ENCODE measurements at places on chromosomes 11 and 22. TPM values are rescaled to one million over a fixed set of nuclear protein-coding genes. Genes with fewer than 3 reads are reported as not detected.
A peak's percentile ranks its signal among the peaks of the same experiment; 100 is the strongest.

- DNase-seq: no peak
Measured at GRCh38 chr11:62444236-62444833, 25.5 kb downstream of the SCGB1A1 start.

DNA sequence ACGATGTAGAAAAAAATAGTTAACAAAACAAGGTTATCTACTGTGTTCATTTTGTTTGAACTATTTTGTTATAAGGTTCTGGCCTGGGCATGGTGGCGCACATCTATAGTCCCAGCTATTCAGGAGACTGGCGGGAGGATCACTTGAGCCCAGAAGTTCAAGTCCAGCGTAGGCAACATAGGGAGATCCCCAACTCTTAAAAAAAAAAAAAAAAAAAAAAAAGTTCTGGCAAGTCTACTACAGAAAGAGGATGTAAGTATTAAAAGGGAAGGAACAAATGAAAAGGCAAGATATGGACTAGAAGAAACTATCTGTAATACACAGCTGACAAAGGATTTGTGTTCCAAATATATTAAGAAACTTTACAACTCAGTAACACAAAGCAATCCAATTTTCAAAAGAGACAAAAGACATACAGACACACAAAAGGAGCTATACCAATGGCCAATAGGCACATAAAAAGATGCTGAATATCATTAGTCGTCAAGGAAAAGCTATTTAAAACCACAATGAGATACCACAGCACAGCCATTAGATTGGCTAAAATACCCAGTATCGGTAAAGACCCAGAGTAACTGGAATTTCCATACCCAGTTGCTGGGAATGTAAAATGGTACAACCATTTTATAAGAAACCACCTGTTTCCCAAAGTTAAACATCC is 27.4 kb downstream of the RRAS2 start:
- no peak for DNase-seq

GRCh38 chr11:3008746-3009336 is 16.7 kb upstream of the NAP1L4 start:
- no peak for DNase-seq

- no peak for DNase-seq
Measured at GRCh38 chr11:36070213-36070953, 126.5 kb downstream of the LDLRAD3 start.

- DNase-seq: no peak
Measured at GRCh38 chr22:39349967-39350726, at the start of gene SYNGR1. Gene SYNGR1, plus strand, starts transcription at chr22:39349991. Its CDS starts 20 bp downstream, at chr22:39350011.

DNA sequence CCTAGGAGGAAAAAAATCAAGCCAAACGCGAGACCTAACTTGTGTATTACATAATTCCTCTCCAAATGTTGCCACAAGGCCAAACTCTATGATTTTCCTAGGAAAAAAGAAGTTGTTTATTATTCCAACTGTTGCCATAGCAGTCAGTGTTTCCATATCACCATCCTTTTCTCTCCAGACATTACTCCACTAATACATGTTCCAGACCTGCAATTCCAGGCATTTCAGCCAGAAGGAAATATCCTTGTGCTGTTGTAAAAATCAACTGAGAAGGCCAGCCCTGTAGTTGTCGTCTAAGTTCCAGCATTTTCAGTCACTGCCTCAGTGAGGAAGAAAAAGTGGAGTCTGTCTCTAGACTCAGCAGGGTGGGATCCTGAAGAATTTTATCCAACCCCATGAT is 33.1 kb upstream of the PAMR1 start:
- no peak for DNase-seq

DNA sequence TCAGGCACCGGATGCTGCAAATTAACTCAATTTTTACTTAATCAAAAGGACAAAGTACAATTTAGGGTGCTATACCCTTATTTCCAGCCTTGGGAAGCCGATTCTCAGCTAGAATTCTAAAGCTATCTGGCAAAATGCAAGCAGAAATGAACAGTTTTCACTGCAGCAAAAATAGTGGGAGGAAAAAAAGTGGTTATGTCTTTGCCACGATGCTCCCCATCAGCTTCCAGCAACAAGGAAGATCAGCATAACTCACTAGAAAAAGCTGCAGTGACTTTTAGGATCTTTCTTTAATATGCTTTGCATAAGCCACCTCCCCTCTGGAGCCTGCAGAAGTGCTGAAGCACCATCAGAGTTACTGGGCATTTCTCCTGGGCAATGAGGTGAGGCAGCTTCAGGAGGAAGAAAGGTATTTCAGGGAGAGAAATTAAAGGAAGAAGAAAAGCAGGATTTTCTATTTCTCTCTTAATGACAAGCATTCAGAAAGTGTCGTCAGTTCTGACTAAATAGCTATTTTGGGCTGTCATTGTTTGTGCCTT is 702.9 kb downstream of the DLG2 start:
- DNase-seq: no peak

GRCh38 chr11:44972746-44973435 is 22.2 kb upstream of the TP53I11 start:
- DNase-seq: no peak

DNA sequence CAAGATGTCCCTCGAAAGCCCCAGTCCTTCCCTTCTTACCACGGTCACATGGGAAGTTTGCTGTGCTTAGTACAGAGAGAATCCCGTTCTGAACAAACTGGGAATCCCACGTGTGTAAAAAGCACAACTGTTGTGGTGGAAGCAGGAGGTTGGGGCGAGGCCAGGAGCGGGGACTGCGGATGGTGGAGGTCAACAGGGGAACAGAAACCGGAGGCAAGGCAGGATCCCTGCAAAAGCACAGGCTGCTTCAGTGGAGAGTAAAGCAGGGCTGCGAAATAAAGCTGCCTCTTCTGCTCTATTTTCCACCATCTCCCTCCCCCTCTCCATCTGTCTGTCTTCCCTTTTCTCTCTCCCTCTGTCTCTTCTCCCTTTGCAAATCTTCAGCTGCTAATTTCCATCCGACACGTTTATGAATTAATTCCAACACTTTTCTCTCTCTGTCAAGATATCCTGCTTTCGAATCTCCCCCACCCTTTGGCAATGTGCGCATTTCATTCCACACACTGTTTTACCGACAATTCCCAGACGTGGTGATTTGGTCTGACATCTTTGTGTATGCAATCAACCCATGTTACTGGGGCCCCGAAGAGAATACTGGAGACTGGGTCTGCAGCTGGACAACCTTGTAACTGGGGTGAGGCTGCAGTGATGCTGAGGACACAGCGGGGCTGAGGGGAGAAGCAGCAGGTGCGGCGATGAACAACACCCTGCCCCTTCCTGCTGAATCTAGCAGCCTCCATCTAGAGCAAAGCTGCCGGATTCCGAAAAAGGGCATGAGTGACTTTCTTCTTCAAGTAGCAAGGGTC is 571.8 kb downstream of the OPCML start:
- DNase-seq: no peak

GRCh38 chr11:95364324-95365295 is 133.6 kb upstream of the SESN3 start:
- DNase-seq: no peak

DNA sequence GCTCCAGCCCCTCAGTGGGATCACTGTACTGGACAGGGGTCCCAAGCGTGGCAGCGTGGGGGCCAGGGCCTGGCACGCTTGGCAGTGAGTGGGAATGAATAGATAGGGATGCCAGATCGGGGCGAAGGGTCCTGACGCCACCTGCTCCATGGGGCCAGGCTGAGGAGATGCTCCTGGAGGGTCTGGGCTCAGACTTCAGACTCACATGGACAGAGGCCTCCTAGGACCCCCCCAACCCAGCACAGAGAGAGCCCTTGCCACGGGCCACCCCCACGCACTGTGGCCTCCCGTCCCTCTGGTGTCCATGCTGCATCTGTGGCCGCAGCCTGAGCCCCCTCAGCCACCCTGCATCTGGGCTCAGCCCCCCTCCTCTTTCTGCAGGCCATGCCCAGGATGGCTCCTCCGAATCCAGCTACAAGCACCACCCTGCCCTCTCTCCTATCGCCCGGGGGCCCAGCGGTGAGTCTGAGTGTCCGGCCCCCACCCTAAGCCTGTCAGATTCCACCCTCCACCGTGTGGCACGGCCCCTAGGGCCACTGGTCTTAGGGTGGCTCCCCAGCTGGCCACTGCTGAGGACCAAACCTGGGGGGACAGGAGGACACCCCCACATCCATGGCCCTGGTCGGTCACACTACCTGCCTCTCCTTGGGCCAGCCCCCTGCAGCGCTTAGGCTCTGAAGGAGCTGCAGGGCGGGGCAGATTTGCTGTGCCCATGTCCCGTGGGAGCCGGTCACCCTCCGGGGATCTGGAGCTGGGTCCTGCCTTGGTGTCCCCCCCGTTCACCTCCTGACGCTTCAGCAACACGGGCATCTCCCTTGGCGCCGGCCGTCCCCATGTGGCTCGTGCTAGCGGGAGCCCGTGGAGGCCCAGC is 2.7 kb downstream of the MUC5AC start:
- no peak for DNase-seq

GRCh38 chr22:37401401-37402183 is 25.7 kb downstream of the ELFN2 start:
- no peak for DNase-seq

GRCh38 chr22:47033648-47034000 is 271.2 kb downstream of the TBC1D22A start:
- no peak for DNase-seq

DNA sequence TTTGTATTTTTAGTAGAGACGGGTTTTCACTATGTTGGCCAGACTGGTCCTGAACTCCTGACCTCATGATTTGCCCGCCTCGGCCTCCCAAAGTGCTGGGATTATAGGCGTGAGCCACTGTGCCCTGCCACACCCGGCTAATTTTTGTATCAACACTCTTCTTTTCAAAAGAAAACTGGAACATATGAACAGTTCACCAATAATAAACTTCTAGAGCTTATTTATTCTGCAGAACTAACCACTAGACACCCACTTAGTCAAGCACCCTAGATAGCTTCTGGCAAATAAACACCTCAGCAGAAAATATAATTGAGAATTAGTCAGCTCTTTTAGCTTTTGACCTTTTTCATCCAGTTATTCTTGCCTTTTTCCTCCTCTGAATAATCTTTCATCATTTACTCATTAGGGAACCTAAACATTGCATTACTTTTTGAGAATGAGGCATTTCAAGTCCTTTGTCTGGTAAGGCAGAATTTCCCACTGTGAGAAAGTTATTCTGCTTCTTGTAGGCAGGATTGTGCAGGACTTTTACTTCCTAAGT is 27.3 kb upstream of the TMEM41B start:
- DNase-seq: no peak

DNA sequence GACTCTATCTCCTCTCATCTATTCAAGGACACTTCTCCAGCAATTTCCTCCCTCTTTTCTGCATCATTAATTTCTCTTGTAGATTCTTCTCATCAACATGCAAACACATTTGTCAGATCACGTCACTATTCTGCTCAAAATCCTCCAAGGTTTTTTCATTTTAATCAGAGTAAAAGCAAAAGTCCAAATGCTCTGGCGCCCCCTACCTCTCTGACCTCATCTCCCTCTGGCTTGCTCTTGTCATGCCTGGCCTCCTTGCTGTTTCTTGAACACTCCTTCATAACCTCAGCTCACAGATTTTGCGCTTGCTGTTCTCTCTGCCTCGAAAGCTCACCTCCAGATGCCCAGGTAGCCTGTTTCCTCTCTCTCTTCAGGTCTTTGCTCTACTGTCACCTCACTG is 22.4 kb downstream of the RTCB start:
- no peak for DNase-seq

- no peak for DNase-seq
Measured at GRCh38 chr11:2318123-2318522, 16.3 kb downstream of the TSPAN32 start.

DNA sequence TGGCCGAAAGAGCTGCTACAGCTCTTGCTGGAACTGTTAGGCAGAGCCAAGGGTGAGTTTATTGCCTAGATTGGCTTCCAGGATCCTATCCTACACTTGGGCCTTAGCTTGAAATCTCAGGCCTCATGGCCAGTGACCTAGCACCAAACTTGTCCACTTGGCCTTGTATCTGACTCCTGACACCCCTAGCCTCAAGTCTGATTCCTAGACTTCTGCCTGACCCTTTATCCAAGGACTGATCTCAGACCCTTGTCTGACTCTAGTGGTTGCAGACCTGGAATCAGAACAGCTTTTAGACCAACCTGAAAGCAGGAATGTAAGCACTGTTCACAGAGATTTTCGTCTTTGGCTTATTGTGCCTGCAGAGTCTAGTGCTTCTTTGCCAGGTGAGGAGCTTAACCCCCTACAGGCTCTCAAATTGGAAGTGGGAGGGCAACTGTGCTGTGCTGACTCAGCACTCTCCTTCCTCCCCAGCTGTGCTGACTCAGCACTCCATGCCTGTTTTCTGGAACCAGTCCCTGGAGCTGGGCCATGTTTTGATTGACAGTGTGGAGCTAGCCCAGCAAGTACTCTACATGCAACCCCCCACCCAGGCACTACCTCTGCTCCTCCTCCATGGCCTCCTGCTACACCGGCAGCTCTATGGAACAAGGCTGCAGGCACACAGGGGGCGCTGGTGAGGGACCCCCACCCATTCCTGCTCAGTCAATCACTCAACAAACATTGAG is 35.1 kb downstream of the RRP8 start:
- peak; percentile 65 for DNase-seq

DNA sequence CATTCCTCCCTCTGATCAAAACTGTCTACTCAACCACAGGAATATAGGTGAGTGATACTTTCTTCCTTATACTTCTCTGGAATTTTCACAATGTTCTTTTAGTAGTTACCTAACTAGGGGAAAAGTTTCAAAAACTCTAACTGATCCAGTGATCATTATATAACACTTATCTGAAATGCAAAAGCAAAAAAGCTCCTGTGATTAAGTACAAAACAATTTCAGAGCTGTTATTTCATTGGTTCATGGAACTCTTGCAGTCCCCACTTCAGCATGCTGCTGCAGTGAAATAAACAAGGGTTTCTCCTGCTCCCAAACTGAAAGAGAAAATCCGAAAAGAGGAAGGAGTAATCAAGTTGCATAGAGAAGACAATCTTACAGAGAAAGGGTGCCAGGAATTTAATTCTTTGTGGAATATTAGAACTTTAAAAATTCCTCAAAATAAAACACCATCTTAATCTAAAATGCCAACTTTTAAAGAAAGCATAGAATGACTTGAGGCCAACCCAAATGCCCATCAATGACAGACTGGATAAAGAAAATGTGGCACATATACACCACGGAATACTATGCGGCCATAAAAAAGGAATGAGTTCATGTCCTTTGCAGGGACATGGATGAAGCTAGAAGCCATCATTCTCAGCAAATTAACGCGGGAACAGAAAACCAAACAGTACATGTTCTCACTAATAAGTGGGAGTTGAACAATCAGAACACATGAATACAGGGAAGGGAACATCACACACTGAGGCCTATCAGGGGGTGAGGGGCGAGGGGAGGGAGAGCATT is 20.3 kb downstream of the PPP2R1B start:
- no peak for DNase-seq

DNA sequence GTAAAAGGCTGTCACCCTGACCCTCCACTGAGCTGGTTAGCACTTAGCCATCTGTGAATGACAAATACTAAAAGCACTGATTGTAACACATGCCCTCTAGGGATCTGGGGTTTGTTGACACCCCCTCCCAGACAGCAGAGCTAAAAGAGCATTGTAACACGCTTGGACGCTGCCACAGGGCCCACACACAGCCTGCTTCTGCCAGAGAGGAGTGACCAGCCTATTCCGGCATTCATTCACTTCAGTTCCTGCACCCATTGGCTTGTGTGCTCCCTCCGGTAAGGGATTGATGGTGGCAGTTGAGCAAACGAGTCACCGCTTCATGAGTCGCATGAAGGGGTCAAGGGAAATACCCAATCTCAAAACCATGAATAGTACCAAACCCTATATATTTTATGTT is 15.8 kb downstream of the OR10D3 start:
- no peak for DNase-seq

GRCh38 chr11:124900464-124900863 is 2.8 kb upstream of the ROBO4 start:
- DNase-seq: no peak

The CTSW gene
- not detected for total RNA-seq

The GGT5 gene
- not detected for total RNA-seq

The DGCR6 gene
- total RNA-seq: 0.82 TPM

The GPHA2 gene
- total RNA-seq: 0.97 TPM

The CHRM4 gene
- total RNA-seq: 1.1 TPM

The THAP12 gene
- total RNA-seq: 39.9 TPM
